Activated CD8-positive, alpha-beta T cell treated with anti-CD3 and anti-CD28 coated beads, Interleukin-2, amount 10 ng/mL, durations not matched to agents 7 days and 5 days (primary cell): ENCODE measurements at places on chromosomes 1 and 21. TPM values are rescaled to one million over a fixed set of nuclear protein-coding genes. Genes with fewer than 3 reads are reported as not detected.

The FNDC5 gene
- total RNA-seq, result not detected

The NBPF12 gene
- total RNA-seq, result 12.1 TPM

The CYP4X1 gene
- not detected for total RNA-seq

The SIKE1 gene
- 68.8 TPM for total RNA-seq

The MSH4 gene
- total RNA-seq, result 0.34 TPM

The ST6GALNAC5 gene
- not detected for total RNA-seq

The MNDA gene
- total RNA-seq, result not detected

The TFF2 gene
- total RNA-seq, result not detected

The SPRR2G gene
- total RNA-seq, result not detected

The PSRC1 gene
- 40.7 TPM for total RNA-seq

The LENEP gene
- total RNA-seq, result 1.1 TPM

The SAMD11 gene
- not detected for total RNA-seq

The HOOK1 gene
- total RNA-seq, result 6.2 TPM

The OR2G6 gene
- total RNA-seq, result not detected

The AADACL4 gene
- total RNA-seq, result not detected

The PLEKHN1 gene
- 2.2 TPM for total RNA-seq

The UBL4B gene
- not detected for total RNA-seq

The CYP4A22 gene
- not detected for total RNA-seq

The ANKRD13C gene
- total RNA-seq, result 25.0 TPM

The TMPRSS15 gene
- total RNA-seq, result not detected

The GOLT1A gene
- not detected for total RNA-seq

The CYP4A11 gene
- total RNA-seq, result not detected

The ESPN gene
- total RNA-seq, result 1.0 TPM

The APCS gene
- total RNA-seq, result not detected

The HAO2 gene
- not detected for total RNA-seq
